ENCODE measurements at places on chromosomes 12 and 14. TPM values are rescaled to one million over a fixed set of nuclear protein-coding genes. Genes with fewer than 3 reads are reported as not detected.

POLR3B gene
- total RNA-seq: 11.7 TPM

RECQL gene
- 47.2 TPM for total RNA-seq

RNASE3 gene
- not detected for total RNA-seq

IL31 gene
- total RNA-seq: not detected

OR4K15 gene
- not detected for total RNA-seq

SEL1L gene
- total RNA-seq: 20.6 TPM

ASB2 gene
- total RNA-seq: 2.3 TPM

PRH2 gene
- total RNA-seq: not detected

VSX2 gene
- 0.66 TPM for total RNA-seq

NKX2-1 gene
- total RNA-seq: not detected

SDSL gene
- total RNA-seq: not detected

MUCL1 gene
- not detected for total RNA-seq

FAM186B gene
- 0.38 TPM for total RNA-seq

PMCH gene
- total RNA-seq: not detected

TMEM132C gene
- total RNA-seq: 0.04 TPM

TAS2R31 gene
- 6.1 TPM for total RNA-seq

CLEC9A gene
- not detected for total RNA-seq

PAH gene
- total RNA-seq: 1.6 TPM

TESPA1 gene
- not detected for total RNA-seq

KIF21A gene
- 29.6 TPM for total RNA-seq

MGAT2 gene
- 25.7 TPM for total RNA-seq

ABCB9 gene
- 7.7 TPM for total RNA-seq

RIMKLB gene
- 94.8 TPM for total RNA-seq

ZCCHC8 gene
- 21.7 TPM for total RNA-seq

SLC7A8 gene
- 105 TPM for total RNA-seq

SLC11A2 gene
- total RNA-seq: 48.9 TPM

TAS2R9 gene
- not detected for total RNA-seq

PPP1R1A gene
- 7.6 TPM for total RNA-seq

NELL2 gene
- 99.5 TPM for total RNA-seq

MYF6 gene
- total RNA-seq: not detected

PIK3C2G gene
- total RNA-seq: not detected

TAS2R7 gene
- total RNA-seq: not detected

FIGNL2 gene
- 5.2 TPM for total RNA-seq

APOLD1 gene
- total RNA-seq: 0.94 TPM

IRAK3 gene
- total RNA-seq: 1.6 TPM

CLEC2B gene
- total RNA-seq: not detected

TRIM9 gene
- 8.4 TPM for total RNA-seq

C1S gene
- 5.0 TPM for total RNA-seq

RNASE7 gene
- not detected for total RNA-seq

PLCZ1 gene
- not detected for total RNA-seq

IL25 gene
- total RNA-seq: not detected

CDKN3 gene
- total RNA-seq: 61.7 TPM

ISCU gene
- total RNA-seq: 123 TPM

MYH6 gene
- 0.23 TPM for total RNA-seq

RERG gene
- 1.5 TPM for total RNA-seq

GSG1 gene
- 0.17 TPM for total RNA-seq

RND1 gene
- 10.4 TPM for total RNA-seq

ACOT6 gene
- not detected for total RNA-seq

PLA2G1B gene
- total RNA-seq: not detected
